Fibroblast of skin of right quadriceps (primary cell): ENCODE measurements at places on chromosomes 11 and 22.
A peak's percentile ranks its signal among the peaks of the same experiment; 100 is the strongest.

DNA sequence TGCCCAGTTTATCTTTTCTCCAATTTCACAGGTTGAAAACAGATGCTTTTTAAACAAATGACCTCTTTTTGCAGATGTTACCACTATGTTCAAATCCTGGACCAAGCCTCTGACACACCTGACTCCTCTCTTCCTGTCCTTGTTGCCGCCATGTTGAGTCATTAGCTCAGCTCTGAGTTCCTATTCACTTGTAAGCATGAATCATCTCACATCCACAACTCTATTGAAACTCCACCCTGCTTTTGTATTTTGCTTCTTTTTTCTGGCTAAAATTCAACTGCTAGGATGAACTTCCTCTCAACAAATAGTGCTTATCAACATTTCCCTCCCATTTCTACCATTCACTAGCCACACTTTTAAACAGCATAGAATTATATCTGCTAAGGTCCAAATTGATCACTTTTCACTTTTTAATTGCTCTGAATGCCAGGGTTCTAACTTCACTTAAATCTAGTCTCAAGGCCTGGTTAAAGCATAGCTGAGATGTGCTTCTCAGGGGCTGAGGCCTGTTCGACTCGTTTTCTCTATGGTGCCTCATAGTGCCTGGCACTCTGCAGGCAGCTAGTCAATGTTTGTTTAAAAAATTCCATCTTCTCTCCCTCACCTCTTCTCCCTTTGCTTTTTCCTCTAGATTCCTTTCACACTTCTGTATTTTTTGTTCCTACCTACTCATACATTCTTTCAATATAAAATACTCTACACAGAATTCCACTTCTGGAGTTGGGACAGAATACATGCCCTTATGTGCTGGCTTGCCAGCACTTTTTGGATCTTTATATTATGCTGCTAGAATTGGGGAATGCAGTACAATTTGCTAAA, 3.9 kb downstream of the JOSD1 start:
- peak; percentile 73 for DNase-seq

DNA sequence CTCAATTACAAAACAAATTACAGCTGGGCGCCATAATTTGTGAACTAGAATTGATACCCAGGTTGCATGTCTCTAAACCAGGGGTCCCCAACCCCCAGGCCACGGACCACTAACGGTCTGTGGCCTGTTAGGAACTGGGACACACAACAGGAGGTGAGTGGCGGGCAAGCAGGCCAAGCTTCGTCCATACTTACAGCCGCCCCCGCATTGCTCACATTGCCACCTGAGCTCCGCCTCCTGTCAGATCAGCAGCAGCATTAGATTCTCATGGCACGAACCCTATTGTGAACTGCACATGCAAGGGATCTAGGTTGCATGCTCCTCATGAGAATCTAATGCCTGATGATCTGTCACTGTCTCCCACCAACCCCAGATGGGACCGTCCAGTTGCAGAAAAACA, 12.9 kb downstream of the FCHSD2 start:
- no peak for DNase-seq

GRCh38 chr11:70104419-70104818, 26.3 kb downstream of the ANO1 start:
- DNase-seq = no peak

DNA sequence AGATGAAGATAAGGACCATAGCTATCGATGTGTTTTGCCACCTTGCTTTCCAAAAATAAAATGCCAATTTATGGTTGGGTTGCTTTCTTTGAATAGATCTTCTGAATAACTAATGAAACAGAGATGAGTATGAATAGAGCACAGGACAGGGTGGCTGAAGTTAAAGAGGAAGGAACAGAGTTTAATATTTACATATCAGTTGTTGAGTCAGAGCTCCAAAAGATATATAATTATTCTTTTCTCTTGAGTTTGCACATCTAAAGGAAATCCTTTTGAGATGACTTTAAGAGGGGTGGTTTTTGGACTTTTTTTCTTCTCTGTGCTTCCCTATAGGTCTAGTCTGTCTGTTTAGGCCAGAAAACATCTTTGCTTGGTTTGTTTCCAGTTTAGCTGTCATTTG, 115.2 kb downstream of the DDX10 start:
- DNase-seq = no peak

DNA sequence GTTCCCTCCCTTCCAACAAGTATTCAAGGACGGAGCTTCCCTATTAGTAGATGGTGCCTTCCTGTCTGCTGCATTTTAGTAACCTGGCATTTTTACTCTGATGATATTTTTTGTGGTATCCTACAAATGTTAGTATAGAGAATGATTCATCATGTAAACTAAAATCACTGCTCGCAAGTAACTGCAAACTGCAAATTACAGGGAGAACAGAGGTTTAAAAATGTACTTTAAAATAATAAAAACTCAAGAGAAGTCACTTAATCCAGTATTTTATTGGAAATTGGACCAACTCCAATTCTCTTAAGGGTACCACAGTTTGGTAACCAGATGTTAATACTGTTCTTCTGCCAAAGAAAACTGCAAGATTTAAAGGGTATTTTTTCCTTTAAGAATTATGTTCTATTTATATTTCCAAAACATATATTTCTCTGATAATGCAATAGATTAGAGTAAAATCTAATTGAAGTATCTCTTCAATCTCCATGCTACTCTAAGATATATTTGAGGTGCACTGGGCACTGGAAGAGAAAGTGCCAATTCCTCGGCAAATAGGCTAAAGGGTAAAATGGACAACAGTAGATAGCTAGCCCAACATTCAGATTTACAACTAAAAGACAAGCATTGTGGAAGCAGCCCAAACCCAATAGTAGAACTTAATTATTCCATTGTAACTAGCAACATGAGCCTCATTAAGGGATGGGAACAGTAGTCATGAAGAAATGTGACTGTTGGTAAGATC, 298.0 kb downstream of the TTC28 start:
- peak; percentile 61 for DNase-seq

DNA sequence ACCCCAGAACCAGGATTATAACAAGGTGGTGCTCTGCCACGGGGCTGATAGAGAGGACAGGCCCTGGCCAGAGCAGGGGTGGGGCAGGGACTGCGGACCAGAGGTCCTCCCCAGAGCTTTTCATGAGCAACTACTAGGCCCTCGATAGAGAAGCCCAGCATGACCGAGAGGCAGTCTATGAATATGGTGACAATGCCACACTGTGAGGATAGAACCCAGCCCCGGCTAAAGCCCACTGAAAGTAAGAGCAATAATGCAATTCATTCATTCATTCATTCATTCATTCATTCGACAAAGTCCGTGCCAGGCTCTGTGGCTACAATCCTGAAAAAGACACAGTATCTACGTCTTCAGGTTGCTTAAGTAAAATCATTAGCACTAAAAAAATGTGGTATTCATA, 35.6 kb upstream of the CD5 start:
- DNase-seq = no peak

DNA sequence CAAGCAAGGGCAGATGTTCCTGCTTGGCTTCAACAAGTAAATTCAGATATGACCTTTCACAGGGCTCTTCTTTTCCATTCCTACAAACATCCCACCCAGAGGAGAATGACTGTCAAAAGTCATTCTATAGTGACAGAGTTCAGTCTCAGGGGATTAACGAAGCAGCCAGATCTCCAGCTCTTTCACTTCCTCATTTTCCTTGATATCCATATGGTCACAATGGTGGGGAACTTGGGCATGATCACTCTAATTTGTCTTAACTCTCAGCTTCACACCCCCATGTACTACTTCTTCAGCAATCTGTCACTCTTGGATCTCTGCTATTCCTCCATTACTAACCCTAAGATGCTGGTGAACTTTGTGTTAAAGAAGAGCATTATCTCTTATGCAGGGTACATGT, 15.0 kb upstream of the OR8B8 start:
- no peak for DNase-seq

- DNase-seq = no peak
Observed at GRCh38 chr11:110805756-110806155, 93.5 kb upstream of the ARHGAP20 start.

GRCh38 chr22:19597399-19597735, 73.2 kb upstream of the CLDN5 start:
- no peak for DNase-seq

- DNase-seq = peak; percentile 93
Observed at GRCh38 chr22:29780748-29781676, 13.8 kb downstream of the UQCR10 start.

DNA sequence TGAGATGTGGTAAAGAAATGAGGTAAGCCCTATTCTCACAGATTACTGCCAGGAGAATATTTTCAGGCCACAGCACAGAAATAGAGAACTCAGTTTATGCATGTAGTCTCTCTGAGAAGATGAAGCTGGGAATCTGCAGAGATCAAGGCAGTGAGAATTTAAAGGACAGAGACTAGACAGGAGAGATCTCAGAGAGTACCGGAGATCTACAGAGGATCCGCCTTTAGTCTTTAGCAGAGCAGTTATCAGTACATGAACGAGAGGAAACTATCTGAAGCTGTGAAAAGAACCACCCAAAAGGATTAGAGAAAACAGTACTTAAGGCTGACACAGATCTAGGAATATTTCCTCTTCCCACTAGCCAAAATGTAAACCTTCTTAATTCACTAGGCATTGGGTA, 101.5 kb downstream of the DLG2 start:
- no peak for DNase-seq

- DNase-seq = no peak
Observed at GRCh38 chr11:1925373-1926155, 6.1 kb downstream of the TNNT3 start.

- peak; percentile 7 for DNase-seq
Observed at GRCh38 chr11:2778630-2779498, 79.1 kb upstream of the KCNQ1OT1 start.

GRCh38 chr11:117607449-117607848, 189.6 kb downstream of the DSCAML1 start:
- no peak for DNase-seq

DNA sequence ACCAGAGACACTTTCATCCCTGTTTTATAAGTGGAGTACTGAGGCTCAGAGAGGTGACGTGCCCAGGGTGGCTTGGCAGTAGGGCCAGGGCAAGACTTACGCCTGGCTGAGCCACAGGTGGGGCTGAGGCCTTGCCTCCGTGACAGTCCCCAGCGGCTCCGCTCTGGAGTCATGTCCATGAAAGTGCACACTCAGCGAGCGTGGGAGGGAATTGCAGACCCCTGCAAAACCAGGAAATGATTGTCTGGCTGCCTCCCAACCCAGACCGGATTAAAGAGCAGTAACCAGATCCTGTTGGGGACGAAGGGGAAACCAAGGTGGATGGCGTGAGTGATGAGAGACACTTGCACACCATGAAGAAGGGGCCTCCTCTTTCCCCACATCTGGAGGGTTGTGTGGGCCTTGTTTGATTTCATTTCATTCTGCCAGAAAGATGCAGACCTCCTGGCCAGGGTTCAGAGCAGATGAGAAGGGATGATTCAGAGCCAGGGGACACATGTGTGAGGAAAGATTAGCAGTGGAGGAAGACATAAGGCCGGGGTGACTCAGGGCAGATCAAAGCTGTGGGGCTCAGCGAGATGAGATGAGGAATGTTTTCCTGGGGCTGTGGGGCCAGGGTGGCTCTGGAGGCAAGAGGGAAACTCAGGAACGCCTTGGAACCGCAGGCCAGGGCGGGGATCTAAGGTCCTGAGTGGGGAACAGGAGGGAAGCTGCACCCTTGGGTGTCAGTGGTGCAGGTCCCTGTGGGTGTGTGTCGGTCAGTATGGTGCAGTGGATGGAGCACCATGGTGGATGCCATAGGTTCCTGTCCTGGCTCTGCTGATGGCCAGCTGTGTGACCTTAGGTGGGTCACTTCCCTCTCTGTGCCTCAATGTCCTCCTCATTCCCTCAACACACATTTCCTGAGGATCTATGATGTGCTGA, 29.9 kb upstream of the LRRC32 start:
- peak; percentile 95 for DNase-seq

- no peak for DNase-seq
Observed at GRCh38 chr11:104279587-104279986, 115.6 kb upstream of the PDGFD start.

GRCh38 chr22:33650244-33650643, 270.0 kb downstream of the LARGE1 start:
- DNase-seq = no peak

- DNase-seq = peak; percentile 3
Observed at GRCh38 chr11:96622026-96622634, 232.3 kb downstream of the JRKL start.

DNA sequence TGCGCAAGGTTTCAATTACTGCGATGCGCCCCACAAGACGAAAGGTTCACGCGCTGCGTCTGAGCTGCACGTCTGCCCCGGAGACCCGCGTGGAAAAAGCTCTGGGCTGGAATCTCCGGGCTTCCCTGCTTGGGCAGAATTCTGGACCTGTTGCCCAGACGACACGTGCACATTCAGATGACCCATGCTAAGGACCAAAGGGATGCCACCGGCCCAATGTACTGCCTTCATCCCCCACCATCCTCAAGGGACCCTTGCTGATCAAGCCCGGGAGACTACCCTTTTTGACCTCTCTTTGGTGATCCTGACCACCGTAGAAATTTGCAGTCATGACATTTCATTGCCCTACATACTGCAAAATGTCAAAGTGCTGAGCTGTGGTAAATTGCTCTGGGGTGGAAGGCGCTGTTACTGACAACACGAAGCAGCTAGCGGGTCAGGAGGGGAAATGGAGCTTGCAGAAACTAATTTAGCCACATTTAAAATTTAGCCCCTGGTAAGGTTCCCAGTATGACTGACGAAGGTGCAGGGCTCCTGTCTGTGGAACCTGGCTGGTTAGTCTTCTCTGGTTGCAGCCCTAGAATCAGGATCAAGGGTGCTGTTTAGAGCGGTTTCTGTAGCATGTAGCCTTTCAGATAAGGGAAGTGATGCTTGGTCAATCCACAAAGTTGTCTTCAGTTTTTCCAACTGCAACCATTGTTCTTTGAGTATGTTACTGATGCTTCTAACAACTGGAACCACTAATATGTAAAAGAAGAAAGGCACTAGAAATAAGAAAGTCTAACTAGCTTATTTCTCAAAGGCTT, 81.9 kb downstream of the PRR5L start:
- no peak for DNase-seq

DNA sequence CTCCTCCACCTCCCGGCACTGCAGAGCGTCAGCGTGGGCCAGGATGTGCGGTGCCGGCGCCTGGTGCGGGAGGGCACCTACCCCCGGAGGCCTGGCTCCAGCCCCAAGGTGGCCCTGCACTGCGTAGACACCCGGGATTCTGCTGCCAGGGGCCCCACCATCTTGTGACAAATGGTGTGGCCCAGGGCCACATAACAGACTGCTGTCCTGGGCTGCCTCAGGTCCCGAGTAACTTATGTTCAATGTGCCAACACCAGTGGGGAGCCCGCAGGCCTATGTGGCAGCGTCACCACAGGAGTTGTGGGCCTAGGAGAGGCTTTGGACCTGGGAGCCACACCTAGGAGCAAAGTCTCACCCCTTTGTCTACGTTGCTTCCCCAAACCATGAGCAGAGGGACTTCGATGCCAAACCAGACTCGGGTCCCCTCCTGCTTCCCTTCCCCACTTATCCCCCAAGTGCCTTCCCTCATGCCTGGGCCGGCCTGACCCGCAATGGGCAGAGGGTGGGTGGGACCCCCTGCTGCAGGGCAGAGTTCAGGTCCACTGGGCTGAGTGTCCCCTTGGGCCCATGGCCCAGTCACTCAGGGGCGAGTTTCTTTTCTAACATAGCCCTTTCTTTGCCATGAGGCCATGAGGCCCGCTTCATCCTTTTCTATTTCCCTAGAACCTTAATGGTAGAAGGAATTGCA, 13.5 kb downstream of the TSKU start:
- DNase-seq = no peak

- DNase-seq = peak; percentile 23
Observed at GRCh38 chr11:123640677-123641494, 13.5 kb downstream of the SCN3B start.

GRCh38 chr22:46432164-46433068, 96.9 kb downstream of the TRMU start:
- no peak for DNase-seq

GRCh38 chr11:66281776-66282467, 3.9 kb downstream of the CNIH2 start:
- no peak for DNase-seq

GRCh38 chr11:5230266-5230665, 3.4 kb upstream of the HBB start:
- no peak for DNase-seq
